ENCODE measurements at places on chromosomes 12 and 14. TPM values are rescaled to one million over a fixed set of nuclear protein-coding genes. Genes with fewer than 3 reads are reported as not detected.

Gene FAM90A1
- not detected for total RNA-seq

Gene RAD51AP1
- 26.8 TPM for total RNA-seq

Gene PSMC1
- total RNA-seq = 101 TPM

Gene IL31
- not detected for total RNA-seq

Gene DEGS2
- under 0.01 TPM for total RNA-seq

Gene LRFN5
- total RNA-seq = 4.9 TPM

Gene C14orf93
- 17.7 TPM for total RNA-seq
